ENCODE measurements at places on chromosomes 5 and 9. TPM values are rescaled to one million over a fixed set of nuclear protein-coding genes. Genes with fewer than 3 reads are reported as not detected.

Gene GPRIN1
- 3.8 TPM for total RNA-seq

Gene TAF1L
- 0.02 TPM for total RNA-seq

DNA sequence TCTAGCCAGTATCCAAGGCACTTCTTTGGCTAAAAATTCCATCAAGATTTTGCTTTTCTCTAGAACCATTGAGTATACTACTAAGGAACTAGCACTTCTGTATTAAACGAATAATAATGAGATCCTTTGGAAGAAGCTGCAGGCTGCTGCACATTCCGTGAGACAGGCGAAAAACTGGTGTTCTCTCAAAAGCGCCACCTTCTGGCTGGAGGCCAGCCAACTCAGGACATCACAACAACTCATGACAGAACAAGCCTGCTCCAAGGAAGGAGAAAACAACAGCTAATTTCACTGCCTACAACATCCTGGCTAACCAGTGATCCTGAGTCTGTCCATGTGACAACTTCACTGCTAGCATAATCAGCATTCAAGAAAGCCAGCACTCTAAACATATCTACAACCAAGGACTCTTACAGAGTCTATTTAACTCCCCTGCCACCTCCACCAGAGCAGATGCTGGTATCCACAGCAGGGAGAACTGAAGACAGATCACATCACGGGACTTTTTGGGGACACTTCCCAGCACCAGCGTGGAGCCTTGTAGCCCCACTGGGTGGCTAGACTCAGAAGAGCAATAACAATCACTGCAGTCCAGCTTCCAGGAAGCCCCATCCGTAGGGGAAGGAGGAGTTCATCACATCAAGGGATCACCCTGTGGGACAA, 150.5 kb downstream of the YTHDC2 start:
- peak; percentile 60 for DNase-seq

- DNase-seq = no peak
Measured at GRCh38 chr5:76642390-76643040, 19.3 kb upstream of the F2RL2 start.

DNA sequence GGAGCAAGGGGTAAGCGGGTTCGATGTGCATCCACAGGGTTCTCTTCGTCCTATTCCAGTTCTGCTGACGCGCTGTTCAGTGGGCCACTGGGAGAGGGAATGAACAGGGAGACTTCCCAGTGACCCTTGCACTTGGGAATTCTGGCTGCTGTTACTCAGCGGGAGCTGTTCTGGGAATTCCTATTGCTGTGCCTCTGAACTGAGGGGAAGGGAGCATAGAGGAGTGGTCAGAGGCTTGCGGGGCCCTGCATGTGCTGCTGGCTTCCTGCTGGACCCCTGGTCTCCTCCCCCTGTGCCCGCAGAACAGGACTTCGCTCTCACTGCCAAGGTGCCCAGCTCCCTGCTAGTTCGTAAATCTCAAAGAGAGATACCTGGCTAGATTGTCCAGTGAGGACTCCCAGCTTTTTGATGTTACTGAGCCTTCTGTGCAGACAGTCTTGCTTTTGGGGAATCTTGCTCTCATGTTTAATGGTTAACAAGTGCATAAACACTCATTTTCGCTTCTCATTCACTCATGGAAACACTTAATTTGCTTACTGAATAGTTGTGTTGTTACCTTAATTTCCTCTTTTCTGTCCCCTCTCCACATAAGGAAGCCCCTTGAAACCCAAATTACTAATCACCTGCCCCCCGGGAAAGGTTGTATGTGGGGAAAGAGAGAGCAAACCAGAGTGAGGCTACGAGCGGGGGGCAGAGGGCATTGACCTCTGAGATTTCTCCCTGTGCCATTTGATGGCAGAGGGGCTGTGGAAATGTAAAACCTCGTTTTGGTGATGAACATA, 5.9 kb downstream of the TRIO start:
- no peak for DNase-seq

DNA sequence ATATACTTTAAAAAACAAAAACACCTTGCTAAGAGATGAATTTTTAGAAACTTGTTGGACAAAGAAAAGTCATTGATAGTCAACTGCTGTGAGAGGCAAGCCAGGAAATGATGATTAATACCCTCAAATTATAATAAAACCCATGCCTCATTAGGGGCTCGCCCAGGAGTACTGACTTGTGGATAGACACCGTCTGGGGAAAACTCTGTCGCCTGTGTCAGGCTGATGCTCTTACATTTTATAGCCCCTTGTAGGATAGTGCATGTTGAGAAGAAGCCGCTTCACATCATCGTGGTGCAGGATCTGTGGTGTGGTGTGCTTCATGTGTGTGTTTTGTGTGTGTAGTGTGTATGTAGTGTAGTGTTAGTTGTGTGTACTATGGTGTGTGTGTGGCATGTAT, 39.1 kb downstream of the SYK start:
- DNase-seq = no peak
